ENCODE measurements at places on chromosomes 5 and 9.

- peak; percentile 86 for DNase-seq
These were observed 101.1 kb downstream of the RGS3 start for GRCh38 chr9:113564498-113565237.

DNA sequence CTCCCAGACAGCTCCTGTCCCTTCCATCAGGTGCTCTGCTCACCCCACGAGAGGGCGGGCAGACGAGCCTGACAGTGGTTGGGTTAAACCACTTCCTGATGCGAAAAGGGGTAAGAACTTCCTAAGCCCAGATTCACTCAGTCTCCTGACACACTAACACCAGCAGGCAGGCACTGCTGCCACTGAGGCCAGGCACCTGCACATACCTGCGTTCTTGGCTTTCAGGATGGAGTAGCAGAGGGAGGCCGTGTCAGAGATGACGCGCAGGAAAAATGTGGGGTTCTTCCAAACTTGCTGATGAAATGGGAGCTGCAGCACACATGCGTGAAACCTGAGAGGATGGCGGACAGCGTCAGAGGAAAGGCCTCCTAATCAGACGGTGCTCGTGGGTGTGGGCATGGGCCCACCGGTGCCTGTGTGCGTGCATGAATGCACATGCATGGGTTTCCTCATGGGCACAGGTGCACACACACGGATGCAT is 29.9 kb downstream of the SLC6A18 start:
- no peak for DNase-seq

DNA sequence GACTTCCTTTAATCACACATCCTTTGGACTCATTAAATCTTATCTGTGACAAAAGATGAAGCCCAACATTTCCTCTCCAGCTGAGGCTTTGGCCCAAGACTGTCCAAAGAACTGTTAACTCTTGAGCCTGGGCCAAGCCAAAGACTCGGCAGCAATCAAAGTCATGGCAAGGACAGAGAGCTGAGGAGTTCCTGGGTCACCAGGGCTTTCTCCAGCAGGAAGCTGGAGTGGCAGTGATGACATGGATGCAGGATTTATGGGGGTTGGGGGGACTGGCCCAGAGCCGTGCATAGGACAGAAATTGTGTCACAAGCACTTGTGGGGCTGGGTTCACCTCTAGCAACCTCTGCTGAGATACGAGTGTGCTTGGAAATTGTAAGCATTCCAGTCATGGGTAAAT is 440.3 kb downstream of the PLK2 start:
- DNase-seq = no peak

DNA sequence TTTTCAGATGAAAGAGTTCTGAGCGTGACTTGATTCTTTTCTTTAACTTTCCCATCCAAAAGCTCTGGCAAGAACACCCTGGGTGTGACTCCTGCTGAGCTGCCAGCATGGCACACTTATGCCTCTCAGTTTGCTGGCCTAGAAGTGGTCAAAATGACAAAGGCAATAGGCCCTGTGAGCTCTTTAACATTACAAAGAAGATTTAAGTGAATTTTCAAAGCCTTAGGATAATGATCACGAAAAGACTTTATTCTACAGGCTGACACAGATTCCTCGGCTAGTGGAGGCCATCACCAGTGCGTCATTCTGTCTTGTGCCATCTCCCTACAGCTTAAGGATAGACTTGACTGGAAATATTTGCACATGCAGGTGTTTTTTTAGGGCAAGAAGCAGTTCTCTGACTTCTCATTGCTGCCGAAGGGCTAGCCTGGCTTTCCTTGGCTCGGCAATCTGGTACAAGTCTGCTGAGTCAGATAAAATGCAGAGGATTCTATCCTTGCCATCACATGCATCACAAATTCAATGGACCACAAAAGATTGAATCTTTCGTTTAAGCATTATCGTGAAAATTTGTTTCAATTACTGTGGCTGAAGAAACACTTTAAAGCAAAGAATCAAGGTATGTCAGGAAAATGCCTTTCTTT is 311.5 kb downstream of the COX7C start:
- DNase-seq = no peak

DNA sequence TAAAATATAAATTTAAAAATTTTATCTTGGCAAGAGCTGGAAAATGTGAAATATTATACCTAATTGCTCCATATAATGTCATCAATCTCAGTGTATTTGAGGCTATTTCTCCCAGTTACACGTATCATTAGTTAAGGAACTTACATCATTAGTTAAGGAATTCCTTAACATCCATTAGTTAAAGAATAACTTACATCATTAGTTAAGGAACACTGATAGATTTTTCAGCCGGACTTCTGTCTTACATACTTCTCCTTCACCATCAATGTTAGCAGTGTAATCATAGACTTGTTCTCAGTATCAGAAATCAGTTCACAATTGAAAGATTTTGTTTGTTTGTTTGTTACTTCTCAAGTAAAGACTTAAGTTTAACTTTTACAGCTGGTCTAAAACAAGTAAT is 524.4 kb upstream of the CHD1 start:
- DNase-seq = no peak

GRCh38 chr9:12680757-12681156 is 12.4 kb upstream of the TYRP1 start:
- no peak for DNase-seq

- no peak for DNase-seq
These were observed 639.4 kb downstream of the SEMA5A start for GRCh38 chr5:8906303-8906967.

GRCh38 chr5:97854871-97855762 is 672.1 kb upstream of the RIOK2 start:
- no peak for DNase-seq

DNA sequence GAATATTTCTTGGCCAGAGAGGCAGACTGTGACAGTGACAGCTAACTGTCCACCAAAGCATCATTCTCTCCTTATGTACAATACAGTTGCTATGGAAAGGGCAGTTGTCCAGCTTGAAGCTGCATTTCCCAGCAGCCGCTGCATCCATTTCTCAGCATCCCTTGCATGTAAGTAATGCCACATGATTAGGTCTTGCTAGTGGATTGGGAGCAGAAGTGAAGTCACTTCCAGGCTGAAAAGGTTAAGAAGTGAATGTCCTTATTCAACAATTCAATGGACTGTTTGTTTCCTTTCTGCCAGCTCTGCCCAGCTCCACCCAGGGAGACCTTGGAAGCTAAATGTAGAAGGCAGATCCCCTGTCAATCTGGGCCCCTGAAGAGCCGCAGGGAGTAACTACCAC is 26.1 kb upstream of the RETREG1 start:
- no peak for DNase-seq

- DNase-seq = no peak
These were observed 85.3 kb upstream of the ADRB2 start for GRCh38 chr5:148740966-148741742.

DNA sequence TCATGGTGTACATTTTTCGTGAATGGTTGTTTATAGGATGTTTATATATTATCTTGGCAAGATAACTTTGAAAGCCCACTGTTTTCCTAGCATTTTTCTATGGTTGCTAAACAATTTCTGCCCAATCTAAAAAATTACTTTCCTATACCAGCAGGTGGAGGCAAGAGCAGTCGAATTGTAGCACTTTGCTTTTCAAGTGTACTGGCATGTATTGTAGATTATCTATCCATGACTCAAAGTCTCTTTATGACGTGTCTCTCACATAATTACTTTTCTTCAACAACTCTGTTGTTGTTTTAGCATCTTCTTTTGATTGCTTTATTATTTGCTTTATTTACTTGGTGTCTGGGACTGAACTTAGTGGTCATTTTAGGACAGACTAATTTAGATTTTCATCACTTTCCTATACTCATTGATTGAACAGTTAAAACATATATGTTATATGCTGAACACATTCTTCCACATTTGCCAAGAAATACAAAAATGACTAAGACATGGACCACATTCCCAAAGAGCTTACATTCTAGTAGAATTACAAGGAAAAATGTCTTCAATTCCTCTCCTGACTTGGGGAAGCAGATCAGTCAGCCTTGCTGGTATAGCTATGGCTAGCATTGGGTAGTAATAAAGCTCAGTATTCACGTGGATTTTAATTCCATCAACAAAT is 20.7 kb downstream of the NLN start:
- DNase-seq = no peak

DNA sequence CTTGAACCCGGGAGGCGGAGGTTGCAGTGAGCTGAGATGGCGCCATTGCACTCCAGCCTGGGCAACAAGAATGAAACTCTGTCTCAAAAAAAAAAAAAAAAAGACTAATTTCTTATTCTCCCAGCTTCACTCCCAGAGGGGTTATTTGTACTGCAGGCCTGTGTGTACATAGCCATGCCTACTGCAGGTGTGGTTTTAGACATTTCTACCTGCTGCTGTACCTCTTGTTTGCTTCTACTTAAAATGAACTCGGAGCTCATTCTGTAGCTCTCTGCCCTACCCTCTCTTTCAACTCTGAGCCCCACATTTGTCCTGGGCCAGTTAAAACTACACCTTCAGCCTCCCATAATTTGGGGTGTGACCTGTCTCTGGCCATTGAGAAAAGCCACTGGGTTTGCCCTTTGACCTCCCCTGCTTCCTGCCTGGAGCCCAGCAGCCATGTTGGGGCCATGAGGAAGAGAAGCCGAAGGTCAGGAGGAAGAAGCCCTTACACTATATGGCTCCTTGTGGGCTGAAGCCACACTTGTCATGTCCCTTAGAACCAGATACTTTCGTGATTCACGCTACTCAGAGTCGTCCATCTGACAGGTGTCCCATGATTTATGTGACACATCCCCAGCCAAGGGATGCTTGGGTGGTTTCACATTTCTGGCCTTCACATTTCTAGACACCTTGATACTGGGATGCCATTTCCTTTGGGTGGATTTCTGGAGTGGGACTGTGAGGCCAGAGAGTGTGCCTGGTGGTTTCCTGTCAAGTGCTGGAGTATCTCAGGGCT is 9.4 kb upstream of the CARD19 start:
- peak; percentile 4 for DNase-seq

DNA sequence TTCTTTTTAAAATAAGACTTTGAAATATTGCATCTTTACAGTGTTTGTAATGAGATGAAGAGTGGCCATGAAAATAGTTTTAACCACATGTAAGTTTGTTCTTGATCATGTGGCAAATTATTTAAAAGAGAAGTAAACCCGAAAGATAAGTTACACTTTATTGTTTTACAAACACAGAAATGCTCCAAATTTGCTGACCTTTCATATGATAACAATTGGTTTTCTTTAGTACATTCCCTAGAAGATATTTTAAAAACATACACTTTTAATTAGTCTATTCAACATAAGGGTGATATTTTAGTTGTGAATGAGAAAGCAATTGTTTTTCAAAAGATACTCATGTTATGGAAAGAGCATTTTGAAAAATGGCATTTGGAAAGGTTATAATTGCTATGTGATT is 287.7 kb downstream of the PSAT1 start:
- DNase-seq = no peak

GRCh38 chr9:90810691-90811090 is 9.1 kb downstream of the SYK start:
- DNase-seq = peak; percentile 39

GRCh38 chr9:114689813-114690212 is 7.8 kb upstream of the TEX48 start:
- no peak for DNase-seq

GRCh38 chr9:93301911-93302541 is 118.1 kb downstream of the WNK2 start:
- DNase-seq = peak; percentile 14

GRCh38 chr5:2746561-2747032 is 4.9 kb downstream of the IRX2 start:
- no peak for DNase-seq

DNA sequence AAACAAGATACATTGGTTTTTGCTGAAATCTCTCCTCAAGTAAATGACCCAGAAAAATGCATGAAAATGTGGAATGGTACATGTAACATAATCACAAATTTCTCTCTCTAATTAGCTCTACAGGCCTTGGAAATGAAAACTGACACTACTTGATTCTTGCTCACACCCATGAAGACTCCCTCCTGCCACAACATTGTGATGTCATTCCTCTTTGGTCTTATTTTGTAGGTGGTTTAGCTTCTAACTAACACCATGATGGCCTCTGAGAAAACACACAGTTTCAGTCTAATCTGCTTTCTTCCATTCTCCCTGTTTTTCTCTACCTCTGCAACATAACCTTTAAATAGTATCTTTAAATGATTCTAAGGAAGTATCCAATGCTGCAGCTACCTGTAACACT is 78.6 kb upstream of the FAM174A start:
- DNase-seq = no peak

DNA sequence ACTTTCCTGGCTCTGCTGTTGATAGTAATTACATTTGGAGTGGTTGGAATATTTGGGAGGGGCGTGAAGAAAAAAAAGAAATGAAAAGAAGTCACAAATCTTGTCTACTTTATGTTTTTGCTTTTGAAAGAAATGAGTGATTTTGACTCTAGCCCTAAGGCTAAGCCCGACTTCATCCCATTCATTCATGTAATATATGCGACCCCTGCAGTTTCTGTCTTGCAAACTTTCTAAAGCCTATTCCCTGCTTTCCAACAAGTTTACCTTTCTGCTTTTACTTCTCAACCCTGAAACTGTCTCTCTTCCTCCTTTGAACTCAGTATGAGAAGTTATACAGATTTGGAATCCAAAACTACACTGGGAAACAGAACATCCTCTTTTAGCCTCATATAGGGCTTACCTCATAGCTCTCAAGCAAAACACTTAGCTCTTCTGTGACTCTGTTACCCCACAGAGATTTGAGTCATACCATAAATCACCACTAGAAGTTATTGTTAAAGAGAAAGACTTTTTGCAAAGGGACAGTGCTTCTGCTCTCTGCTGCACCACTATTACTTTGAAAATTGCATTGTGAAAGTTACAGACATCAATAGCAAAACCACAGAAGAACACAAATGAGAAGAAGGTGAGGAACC is 1.6 kb downstream of the CFAP95 start:
- DNase-seq = no peak

DNA sequence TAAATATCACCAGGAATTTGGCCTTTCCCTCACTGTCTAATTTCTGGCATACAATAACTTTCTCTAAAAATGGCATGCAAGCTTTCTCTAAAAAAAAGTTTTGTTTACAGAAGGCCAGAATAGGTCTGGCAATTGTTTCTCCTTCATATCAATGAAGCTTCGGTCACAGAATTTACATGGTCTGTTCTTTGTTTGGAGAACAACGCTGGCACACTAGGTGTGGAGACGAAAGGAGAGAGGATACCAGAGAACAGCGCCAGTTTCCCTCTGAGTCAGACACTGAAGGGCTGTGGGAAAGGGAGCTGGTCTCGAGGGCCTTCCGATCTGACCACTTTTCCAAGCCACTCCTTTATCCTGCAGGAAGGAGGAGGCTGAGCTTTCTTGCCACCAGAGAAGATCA is 60.1 kb upstream of the ITGA1 start:
- DNase-seq = no peak

- no peak for DNase-seq
These were observed 124.0 kb downstream of the CSNK1G3 start for GRCh38 chr5:123636006-123636405.
